ENCODE measurements at places on chromosomes 4 and X.
A peak's percentile ranks its signal among the peaks of the same experiment; 100 is the strongest.

GRCh38 chr4:153241970-153242838 is 38.0 kb downstream of the TRIM2 start:
- peak; percentile 70 for DNase-seq

DNA sequence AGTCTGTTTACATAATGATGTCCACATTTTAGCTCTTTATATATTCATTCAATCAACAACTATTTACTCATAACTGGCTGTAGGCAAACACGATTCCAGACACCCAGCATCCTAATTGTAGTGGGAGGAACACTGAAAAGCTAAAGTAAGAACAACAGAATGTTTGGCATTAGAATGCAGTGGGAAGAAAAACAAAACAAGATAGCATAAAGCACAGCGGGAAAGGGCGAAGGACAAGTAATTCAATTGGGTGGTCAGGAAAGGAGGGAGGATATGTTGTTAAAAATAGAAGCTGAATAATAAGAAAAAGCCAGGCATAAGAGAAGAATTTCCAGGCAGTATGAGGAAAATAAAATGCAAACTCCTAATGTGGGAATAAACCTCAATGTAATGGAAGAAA is 189.5 kb upstream of the FAT4 start:
- DNase-seq: no peak

GRCh38 chr4:84837751-84838150 is 128.7 kb downstream of the WDFY3 start:
- peak; percentile 19 for DNase-seq

DNA sequence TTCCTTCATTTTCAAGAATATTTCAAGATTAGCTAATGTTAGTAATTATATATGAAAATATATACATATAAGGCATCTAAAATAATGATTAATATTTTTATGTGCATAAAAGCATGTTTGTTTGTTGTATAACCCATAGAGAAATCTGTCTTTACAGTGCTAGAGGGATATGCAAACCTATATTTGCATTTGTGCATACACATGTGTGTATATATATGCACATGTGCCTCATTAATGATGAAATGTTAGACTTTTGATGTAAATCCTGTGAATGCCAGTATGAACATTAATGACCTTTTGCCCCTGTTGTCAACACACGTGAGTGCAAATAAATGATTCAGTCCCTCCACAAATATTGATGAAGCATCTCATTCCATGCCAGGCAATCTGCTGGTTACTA is 197.9 kb downstream of the ARHGAP10 start:
- no peak for DNase-seq

GRCh38 chrX:45710081-45710801 is 509.6 kb upstream of the DIPK2B start:
- peak; percentile 93 for DNase-seq

DNA sequence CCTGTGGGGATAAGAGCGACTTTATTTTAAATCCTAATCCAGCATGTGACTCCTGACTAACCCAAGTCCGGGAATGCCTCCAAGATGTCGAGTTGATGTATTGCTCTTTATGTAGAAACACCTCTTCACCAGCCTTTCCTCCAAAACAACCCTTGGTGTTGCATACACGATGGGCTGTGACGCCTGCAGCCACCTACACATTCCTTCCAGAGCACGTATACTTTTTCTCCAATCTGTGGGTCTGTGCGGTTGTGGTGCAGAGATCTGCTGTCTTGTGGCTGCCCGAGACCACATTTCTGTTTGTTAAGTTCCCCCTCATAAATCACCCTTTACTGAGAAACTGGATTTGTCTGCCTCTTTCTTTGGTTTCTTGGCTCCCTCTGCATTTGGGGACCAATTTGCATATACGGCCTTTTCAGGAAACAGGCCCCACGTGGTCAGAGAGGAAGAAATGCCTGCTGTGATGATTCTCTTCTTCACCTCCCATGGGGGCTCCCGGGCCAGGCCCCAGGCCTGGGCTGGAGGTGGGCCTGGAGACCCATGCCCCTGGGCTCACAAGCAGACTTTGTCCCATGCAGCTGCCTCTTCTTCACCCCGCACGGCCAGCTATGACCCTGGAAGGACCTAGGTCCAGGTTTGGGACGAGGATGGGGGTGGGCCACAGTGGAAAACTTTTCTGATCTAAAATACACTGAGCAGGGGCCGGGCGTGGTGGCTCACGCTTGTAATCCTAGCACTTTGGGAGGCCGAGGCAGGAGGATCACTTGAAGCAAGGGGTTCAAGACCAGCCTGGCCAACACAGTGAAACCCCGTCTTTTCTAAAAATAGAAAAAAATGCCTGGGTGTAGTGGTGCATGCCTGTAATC is 21.4 kb upstream of the AFAP1 start:
- peak; percentile 97 for DNase-seq

- no peak for DNase-seq
Observed at GRCh38 chr4:1154126-1154522, 18.3 kb downstream of the SPON2 start.

DNA sequence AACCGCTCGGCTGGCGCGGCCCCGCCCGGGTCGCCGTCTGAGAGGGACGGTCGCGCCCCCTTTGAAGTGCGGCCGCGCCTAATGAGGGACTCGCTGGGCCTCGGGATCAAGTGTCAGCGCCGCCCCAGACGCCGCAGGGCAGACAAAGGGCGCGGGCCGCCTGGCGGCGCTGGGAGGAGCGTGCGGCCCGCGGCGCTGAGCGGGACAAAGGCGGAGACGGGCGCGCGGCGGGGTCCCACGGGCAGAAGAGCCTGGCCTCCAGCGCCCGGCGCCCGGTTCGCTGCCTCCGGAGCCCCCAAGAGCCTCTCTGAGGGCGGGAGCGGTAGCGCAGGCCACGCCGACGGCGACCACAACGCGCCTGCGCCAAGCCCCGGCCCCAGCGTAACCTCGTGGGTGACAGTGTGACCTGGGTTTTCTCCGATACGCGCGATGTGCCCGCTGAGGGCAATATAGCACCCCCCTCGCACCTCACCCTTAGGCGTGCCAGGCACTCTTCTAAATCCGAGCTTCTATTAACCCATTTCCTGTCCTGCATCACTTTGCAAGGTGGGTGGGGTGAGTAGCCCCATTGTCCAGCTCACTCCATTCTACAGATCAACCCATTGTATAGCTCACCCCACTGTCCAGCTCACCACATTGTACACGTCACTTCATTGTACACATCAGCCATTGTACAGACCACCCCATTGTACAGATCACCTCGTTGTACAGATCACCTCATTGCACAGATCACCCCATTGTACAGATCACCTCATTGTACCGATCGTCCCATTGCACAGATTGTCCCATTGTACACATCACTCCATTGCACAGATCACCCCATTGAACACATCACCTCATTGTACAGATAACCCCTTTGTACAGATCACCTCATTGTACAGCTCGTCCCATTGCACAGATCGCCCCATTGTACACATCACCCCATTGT is 33.7 kb upstream of the STX18 start:
- DNase-seq: peak; percentile 48

All from iris pigment epithelial cell (primary cell).